Forelimb muscle (tissue), 1 donor: ENCODE measurements at places on chromosomes 3 and 15.
A peak's percentile ranks its signal among the peaks of the same experiment; 100 is the strongest.

GRCh38 chr15:49273734-49274318 lies 103.8 kb downstream of the GALK2 start:
- DNase-seq: no peak

DNA sequence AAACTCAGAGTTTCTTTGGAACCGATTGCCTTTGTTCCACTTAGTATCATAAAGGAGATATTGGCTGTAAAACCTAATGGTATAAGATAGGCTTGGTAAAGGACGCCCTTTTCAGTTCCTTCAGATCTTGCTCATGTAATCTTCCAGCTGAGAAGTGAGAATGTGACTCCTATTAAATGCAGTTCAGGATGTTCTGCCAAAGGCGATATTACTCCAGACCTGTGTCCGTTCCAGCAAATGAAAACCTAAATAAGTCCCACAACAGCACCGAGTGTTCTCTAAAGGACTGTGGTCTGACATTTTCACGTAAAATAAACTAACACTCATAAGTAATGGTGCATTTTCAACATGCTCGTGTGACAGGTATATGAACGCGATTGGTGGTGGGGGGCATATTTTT lies 276.2 kb downstream of the FEZF2 start:
- no peak for DNase-seq

DNA sequence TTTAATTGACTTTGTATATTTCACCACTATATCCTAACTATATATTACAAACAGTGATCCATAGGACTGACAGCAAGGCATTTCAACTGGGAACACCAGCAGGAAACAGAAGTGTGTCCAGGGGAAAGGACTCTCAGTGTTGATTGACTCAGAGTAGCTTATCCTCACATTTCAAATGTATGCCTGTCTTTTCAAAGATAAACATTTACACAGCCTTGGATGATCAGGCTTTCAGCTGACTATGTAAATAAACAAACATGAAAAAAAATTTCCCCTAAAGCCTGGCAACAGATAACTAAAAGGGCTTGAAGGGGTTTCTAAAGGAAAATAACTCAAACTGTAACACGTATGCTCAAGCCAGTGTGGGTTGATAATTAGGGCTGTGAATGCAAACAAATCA lies 321.8 kb downstream of the TBC1D5 start:
- no peak for DNase-seq

GRCh38 chr3:77381431-77381830 lies 341.5 kb downstream of the ROBO2 start:
- DNase-seq: no peak

- no peak for DNase-seq
Observed at GRCh38 chr3:25817638-25818037, 27.7 kb downstream of the OXSM start.

GRCh38 chr3:139514741-139515140 lies 24.8 kb downstream of the RBP1 start:
- no peak for DNase-seq

- no peak for DNase-seq
Observed at GRCh38 chr3:65338571-65338970, 650.8 kb upstream of the ADAMTS9 start.

GRCh38 chr15:95202569-95203349 lies 971.4 kb downstream of the MCTP2 start:
- no peak for DNase-seq

GRCh38 chr3:70608434-70608833 lies 296.0 kb upstream of the MDFIC2 start:
- DNase-seq: no peak

GRCh38 chr3:85560088-85560785 lies 601.4 kb downstream of the CADM2 start:
- no peak for DNase-seq

- no peak for DNase-seq
Observed at GRCh38 chr3:107272471-107272870, 104.8 kb upstream of the CCDC54 start.

- DNase-seq: no peak
Observed at GRCh38 chr3:186511702-186512101, 32.5 kb downstream of the CRYGS start.

DNA sequence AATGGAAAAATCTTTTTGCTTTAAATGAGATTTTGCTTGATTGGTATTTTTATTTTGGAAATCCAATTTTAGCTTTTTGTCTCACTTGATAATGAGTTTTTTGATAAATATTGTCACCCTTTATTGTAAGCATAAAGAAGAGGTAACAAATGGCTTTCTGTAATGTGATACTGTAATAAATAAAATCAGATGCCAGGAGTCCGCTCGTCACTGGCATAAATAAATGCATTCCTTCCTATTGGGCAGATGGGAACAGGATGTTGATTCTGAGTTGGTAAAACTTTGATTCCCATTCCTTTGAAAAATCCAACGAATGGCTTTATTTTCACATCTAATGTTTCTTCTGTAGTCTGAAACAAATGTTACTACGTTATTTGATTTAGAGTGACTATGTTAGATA lies 59.9 kb downstream of the CACNA2D3 start:
- no peak for DNase-seq

- no peak for DNase-seq
Observed at GRCh38 chr3:14812196-14812790, 6.5 kb upstream of the FGD5 start.

DNA sequence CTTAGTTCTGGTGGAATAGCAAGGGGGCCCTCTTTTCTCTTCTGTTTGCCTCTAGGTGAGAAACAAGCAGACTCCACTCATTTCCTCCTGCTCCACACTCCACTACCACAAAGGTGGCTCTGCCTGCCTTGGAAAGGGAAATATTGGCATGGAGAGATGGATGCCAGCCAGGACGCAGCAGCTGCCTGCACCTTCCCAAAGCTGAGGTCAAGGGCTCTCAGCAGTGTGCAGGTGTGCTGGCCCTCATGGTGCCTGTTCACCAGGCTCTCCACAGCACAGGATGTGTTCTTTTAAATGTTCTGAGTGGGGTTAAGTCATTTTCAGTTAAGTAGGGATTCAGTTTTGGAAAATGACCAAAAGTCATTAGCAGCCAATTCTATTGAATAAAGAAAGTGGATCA lies 211.2 kb upstream of the STRIT1 start:
- no peak for DNase-seq

- no peak for DNase-seq
Observed at GRCh38 chr3:101940521-101941317, 91.4 kb downstream of the NFKBIZ start.

DNA sequence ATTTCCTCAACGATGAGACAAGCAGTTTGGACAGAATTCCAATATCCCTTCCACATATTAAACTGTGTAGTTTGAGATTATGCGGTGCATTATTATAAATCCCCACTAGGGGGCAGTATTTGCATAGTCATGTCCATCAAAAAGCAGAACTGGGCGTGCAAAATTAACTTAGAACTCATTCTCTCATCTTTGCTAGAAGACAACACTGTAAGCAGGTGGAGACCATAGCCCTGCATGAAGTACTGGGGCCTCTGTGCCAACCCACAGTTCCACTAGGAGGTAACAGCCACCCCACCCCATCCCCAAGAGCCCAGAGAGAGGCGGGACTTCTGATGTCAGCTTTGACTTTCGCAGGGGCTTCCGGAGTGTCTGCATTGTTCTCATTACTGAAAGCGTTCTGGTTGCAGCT lies 106.6 kb upstream of the TMC3 start:
- DNase-seq: peak; percentile 73

DNA sequence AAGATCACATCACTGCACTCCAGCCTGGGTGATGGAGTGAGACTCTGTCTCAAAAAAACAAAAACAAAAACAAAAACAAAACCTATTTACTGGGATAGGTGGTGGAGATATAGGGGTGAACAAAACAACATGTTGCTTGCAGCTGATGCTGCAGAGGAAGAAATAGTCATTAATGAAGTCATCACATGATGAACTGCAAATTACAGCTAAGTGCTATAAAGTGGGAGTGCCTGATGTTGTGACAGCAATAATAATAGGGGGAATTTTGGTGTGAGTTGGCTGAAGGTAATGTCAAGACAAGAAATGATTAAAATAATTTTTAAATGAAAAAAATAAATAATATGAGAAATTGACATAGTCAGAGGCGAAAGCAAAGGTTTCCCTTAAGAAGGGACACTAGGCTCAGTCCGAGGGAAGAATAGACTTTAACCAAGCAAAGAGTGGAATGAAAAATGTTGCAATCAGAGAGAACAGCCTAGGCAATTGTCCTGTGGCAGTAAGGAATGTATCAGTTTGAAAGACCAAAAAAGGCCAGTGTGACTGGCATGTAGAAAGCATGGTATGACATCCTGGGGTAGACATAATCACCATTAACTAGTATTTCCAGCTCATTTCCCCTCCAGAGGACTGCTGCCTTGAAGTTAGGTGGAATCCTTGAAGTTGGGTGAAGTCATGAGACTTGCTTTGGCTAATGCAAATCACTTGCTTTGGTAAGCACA lies 14.7 kb upstream of the PIK3CB start:
- DNase-seq: no peak

DNA sequence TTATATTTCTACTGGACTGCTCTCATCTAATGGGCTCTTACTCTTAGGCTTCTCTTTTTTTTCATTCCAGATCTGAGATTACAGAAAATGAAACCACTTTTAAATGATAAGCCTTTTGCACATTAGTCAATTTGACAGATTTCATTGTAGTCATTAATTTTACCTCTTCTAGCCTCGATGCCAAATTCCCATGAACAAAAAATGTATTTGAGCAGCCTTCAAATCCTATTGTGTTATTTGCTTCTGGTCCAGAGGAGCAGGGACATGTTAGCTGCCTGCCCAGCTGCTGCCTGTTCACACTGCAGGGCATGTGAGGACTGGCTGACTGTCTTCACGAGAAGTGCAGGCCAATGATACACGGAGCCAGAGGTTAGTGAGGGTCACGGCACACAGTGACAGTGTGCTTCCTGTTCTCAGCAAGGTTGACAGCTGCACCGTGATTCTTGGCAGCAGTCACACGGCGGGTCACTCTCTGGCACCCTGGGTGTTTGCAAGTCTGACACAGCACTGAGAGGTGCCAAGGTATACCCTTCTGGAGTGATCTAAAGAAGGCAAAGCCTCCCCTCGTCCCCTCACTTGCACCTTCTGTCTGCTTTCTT lies 40.8 kb downstream of the KAT2B start:
- DNase-seq: no peak

DNA sequence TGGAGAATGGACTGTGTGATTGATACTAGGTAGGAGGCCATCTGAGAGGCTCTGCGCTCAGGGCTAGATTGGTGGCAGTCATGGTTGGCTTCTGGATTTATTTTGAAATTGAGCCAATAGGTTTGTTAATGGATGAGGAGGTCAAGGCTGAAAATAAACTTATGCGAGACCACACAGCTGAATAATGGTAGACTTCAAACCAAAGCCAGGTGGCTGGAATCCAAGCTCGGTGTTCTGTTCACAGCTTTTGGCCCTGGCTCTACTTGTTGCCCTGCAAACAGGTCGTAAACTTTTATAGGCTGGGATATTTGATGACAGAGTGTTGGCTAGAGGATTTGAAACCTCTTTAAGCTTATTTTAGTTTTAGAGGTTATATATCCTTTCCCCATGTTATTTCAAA lies 160.4 kb downstream of the CHL1 start:
- DNase-seq: no peak

DNA sequence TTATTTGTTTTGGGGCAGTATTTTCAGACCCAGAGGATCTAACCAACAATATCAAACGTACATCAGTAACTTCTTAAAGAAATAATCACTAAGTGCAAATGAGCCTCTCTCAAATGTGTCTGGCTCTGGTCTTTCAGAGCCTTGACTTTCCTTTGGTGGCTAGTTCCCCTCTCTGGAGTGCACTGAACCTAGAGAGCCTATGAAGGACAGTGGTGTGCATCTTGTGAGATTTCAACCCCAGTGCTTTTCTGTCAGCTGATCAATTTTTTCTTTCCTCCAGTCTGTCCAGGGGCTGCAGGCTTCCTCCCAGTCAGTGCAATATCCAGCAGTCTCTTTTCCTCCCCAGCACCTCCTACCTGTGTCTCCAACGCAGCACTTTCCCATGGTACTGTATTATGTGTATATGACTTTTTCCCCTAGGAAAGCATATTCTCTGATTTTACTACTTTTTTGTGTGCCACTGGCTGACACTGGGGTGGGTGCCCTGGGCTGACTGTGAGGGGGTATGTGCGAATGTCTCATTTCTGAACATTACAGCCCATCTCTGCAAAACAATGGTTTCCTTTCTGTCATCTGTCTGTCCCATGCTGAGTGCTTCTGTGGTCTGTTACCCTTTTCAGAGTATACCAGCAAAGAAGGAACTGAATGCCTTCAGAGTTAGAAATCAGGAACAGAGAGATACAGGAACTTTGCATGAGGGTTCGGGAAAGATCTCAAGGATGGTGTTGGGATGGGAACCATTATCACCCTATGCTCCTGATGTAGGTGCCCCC lies 98.8 kb downstream of the ARPP21 start:
- DNase-seq: no peak

DNA sequence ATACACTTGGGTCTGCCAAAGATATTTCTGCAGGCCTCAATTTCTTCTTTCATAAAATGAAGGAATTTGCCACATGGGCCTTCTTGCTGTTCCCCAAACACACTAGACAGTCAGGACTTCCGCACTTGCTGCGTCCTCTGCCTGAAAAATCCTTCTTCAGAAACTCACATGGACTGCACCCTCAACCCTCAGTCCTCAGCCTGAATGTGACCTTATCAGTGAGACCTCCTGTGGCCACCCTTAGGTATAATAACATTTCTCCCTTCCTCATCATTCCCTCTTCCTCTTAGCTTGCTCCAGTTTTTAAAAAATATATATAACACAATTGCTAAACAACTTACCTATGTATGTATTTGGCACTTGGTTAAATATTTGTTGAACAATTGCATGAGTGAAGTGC lies 257.5 kb downstream of the MFSD1 start:
- no peak for DNase-seq

DNA sequence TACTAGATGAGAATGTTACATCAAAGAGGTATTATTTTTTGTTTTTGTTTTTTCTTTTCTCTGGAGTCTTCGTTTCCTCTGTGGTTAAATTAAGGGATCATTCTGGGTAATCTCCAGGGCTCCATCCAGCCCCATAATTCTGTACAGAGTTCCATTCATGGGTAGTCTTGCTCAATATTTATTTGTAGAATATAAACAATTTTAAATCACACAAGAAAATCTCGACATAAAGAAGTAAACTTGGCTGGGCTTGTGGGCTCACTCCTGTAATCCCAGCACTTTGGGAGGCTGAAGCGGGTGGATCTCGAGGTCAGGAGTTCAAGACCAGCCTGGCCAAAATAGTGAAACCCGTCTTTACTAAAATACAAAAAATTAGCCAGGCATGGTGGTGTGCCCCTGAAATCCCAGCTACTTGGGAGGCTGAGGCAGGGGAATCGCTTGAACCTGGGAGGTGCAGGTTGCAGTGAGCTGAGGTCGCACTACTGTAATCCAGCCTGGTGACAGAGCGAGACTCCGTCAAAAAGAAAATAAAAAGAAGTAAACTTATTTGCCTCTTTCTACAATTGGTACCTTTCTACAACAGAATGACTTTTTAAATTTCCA lies 166.8 kb upstream of the TGFBR2 start:
- DNase-seq: no peak

DNA sequence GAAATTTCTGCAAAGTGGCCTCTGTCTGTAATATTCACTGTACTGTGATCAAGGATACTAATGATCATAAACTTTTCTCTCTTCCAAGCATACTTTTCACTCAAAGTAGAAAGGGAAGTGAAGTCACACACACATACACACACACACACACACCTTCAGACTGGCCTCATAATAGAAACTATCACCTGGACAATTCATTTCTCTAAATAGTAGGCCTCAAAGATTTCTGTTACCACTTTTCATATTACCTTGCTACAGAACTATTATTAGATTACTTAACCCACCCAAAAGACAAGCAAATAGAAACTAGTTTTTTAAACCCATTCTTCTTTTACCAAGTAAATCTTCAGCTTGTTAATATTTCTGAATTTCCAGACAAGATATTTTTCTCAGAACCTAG lies 12.2 kb downstream of the CPB1 start:
- DNase-seq: no peak
